ENCODE measurements at places on chromosomes 7 and 10.

DNA sequence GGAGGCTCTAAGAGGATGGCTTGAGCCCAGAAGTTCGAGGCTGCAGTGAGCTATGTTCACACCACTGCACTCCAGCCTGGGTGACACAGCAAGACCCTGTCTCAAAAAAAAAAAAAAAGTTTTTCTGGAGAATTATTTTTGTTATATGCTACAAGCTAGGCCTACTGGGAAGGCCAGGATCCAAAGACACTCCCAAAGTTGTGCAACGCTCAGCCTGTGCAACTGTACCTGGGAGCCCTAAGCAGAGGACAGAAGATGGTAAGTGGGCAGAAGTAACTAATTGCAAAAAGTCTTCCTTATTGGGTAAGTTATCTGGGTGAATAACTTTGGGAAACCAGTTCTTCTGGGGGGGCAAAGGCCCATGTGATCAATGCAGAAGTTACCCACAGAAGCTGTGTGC lies 17.3 kb downstream of the HIP1 start:
- DNase-seq = no peak

DNA sequence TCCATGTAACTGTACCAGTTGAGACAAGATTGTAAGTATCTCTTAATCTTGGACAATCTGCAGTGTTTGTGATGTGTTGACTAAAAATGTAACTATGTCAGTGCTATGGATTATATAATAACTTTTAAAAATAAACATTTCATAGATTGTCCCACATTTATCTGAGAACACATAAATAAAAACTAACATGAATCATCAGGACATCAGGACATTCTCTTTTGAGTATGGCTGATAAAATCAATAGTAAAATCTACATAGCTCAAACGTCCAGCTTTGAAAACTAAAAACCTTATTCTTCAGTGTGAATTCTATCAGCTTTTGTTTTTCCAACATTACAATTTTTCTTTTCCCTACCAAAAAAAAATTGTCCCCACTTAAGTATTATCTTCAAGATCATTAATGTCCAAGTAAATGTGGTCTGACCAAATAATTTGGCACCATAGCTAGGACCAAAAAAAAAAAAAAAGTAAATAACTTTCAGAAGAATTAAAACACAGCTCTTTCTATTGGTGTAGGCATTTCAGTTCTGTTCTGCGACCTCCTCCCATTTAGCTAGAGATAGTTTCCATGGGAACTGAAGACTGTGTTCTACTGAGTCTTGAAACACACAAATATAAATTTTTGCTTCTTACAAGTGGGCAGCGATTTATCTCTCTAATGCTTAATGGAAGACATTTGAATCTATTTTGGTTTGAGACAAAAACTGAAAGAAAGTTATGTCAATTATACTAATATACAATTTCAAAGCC lies 123.0 kb upstream of the SGCE start:
- no peak for DNase-seq

DNA sequence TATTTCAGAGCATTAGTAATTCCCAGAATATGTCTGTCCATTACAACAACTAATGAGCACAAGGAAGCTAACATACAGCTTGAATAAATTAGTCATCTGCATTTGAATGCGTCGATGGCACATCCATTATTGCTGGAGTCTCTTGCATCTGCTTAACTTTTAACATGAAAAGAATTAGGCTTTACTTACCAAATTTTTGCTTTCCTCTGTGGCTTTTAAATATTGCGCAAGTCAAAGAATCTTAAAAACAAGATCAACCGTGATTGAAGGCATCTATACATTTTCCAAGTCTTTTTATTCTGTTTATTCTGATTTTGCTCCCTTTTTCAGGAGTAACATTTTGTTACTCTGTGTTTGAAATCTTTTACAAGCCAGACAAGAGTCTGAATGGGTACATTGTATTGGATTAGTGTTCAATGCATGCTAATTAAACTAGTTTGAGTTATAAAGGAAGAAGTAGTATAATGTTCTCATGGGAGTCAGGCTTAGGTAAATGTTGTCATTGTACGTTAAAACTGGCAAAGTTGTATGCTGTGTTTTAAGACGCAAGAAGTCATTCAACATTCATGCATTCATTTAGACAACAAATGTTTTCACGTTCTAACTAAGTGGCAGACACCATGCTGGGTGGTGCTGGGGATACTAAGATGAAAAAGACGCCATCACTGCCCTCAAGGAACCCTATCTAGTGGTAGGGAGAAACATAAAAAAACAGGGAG lies 4.0 kb upstream of the CACNB2 start:
- DNase-seq = no peak

- DNase-seq = no peak
Observed at GRCh38 chr7:23205909-23206767, 24.3 kb downstream of the NUP42 start.

DNA sequence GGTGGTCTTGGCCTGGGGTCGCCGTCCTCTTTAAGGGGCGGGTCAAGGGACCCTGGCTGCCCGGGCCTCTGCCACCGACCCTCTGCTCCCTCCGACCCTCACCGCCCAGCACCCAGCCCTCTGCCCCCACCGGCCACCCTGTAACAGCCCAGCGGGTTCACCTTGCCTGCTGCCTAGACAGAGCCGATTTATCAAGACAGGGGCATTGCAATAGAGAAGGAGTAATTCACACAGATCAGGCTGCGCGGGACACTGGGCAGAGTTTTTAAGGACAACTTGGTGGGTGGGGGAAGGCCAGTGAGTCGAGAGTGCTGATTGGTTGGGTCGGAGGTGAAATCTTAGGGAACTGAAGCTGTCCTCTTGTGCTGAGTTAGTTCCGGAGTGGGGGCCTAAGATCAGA lies 779 bp upstream of the ADCK2 start:
- no peak for DNase-seq

GRCh38 chr7:610531-611280 lies 91.1 kb upstream of the PDGFA start:
- DNase-seq = no peak

DNA sequence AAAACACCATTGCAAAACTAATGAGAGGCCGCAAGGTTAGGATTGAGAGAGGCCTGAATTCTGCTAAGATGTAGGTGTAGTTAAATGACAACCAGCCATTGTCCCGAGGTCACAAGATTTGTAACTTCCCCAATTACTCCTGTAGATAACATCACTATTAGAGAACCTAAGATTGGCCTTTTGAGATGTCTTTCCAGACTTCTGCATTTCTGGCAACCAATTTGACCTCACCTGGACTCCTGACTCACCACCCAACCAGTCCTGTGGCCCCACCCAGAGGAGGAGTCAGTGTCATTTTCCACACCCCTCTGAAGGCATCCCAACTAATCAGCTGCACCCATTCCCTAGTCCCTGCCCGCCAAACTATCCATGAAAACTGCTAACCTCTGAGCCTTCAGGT lies 115.7 kb downstream of the PRKAG2 start:
- no peak for DNase-seq

DNA sequence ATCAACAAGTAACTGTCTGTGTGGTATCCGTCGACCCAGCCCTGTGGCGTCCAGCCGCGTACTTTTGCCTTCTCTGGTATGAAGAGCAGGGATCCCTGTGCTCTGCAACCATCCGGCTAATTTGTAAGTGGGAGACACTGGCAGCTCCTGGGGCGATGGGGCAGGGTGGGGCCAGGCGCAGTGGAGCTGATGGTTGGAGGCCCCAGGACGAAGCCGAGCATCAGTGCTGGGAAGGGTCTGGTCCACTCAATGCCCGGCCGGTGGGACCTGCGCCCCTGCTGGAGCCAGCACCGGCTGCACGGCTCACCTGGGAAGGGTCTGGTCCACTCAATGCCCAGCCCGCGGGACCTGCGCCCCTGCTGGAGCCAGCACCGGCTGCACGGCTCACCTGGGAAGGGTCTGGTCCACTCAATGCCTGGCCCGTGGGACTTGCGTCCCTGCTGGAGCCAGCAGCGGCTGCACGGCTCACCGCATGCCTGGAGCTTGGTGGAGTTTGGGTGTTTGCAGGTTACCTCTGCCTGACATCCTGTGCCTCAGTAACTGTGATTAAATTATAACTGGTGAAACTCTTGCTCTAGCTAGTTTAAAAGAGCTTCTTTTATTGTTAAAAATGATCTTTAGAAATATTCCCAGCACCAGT lies 96.1 kb downstream of the NKX6-2 start:
- no peak for DNase-seq

DNA sequence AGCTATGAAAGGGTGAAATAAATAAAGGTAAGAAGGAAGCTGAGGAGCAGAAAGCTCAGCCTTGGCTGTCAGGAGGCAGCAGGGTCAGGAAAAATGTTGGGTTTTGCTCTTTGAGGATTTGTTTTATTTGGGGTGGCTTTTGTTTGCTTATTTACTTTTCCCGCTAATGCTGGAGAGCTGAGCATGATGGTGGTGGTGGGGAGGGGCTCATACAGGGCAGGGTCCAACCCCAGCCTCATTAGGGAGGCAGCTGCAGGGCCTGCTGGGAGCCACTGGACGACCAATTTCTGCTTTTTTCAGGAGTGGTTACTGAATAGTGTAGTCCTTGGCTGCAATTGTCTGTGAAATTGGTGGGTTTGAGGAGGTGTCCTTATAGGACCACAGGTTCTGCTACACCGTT lies 36.3 kb downstream of the CCM2 start:
- no peak for DNase-seq

DNA sequence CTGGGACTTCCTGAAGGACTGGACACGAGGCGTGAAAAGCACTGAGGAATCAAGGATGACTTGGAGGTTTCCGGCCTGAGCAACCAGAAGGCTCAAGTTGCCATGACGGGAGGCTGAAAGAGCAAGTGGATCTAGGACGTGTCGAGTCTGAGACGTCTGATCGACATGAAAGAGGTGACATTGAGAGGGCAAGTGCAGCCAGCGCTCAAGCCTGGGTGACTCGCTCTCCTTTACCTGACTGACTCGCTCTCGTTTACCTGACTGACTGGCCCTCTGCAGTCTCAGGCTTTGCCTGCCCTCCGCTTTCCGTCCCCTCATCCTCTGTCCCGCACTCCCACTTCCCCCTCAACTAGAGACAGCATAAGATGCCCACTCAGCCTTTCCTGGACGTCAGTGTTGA lies 202.6 kb upstream of the FRMD4A start:
- no peak for DNase-seq

DNA sequence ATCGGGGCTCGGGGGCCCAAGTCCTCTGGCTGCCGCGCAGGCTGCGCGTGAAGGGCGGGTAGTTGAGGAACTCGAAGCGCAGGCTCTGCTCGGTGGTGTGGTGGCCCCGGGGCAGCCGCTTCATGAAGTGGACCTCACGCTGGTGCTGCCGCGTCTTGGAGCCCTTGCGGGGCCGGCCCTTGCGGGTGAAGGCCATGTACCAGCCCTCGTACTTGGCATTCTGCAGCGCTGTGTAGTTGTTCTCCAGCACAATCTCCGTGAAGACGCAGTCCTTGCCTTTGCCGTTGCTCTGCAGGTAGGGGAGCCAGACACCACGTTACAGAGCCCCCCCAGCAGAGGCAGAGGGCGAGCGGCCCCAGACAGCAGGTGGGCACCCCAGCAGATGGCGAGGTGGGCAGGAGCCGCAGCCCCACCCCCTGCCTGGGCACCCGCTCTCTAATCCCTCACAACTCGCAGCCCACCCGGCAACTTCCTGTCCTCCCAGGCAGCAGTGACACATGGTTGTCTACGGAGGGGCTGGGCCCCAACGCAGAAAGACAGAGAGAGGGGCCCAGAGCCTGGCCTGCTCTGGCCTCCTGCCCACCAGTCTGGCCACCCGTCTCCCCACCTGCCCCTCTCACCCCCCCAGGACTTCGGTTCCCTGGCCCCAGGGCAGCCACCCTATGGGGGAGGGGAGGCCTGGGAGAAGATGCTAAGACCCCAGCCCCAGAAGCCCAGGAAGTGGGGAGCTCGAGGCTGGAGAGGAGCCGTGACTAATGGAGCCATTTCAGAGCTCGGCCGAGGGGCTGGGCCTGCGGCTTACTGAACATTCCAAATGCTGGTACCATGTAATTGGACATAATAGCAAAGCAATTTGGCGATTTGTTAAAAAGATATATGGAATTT lies 5.3 kb downstream of the FGF8 start:
- no peak for DNase-seq

DNA sequence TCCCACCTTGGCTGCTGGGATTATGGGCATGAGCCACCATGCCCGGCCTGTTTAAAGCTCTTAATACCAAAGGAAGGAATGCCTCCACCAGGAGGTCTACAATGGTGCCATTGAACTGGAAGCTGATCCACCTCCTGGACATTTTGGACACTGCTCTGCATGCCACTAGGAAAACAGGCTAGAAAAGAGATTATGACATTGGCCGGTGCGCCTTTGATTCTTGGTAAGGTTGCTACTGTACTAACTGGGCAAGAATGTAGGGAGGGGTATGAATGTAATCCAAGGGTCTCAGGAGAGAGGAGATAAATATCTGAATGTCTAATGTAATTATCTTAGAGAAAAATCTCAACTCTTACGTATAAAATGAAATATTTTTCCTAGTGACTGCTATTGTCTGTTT lies 21.7 kb upstream of the TSGA13 start:
- no peak for DNase-seq

DNA sequence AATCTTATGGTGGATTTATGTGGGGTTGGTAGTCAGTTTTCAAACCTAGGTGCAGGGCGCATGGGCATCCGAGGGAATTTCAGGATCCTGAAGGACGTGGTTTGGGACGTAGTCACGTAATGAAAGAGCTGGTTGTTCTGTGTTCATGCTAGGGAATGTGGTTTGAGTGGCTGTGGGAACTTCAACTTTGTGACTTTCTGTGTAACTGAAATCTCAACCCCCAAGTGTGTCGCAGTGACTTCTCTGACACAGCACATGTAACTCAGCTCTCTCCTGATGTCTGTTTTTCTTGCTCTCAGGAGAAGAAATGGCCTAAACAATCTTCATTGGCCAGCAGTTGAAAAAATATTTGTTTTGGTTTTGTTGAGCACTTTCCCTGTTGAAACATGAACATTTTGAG lies 199.0 kb downstream of the PTEN start:
- DNase-seq = no peak

DNA sequence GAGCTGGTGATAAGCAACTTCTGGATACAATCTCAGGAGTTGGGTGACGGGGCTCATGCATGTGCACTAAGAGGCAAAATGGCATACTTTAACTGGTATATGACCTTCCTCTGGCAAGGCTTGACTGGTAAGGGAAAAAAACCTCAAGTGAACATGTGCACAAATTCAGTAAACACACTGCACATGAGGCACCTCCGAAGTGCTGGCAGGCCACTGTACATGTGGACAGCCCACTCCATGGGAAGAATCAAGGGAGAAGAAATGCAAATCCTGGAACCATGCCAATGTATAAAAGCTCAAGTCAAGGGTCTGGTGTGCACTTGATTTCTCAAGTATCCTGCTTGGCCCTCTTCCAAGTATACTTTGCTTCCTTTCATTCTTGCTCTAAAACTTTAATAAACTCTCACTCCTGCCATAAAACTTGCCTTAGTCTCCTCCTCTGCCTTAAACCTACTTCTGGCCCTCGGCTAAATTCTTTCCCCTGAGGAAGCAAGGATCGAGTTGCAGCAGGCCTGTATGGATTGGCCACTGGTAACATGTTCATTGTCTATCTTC lies 167.2 kb downstream of the RAMP3 start:
- no peak for DNase-seq

DNA sequence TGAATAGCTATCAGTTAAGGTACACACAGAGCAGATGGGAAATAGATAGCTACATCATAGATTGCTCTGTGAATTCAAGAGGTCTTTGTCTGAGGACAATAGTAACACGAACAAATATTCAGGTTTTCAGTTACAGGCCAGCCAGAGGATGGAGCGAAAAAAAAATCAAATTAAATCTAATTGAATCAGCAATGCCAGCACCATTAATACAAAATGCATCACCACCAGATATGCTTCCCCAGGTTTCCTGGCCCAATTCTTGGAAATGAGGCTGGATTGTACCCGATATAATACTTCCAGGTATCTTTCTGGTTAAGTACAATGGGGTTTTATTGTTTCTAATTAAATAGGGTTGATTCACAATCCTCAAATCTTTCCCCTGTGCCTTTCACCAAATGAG lies 975.8 kb upstream of the AUTS2 start:
- no peak for DNase-seq

- no peak for DNase-seq
Observed at GRCh38 chr7:85016286-85016685, 170.6 kb downstream of the SEMA3D start.
